Stimulated activated CD8-positive, alpha-beta memory T cell treated with anti-CD3 and anti-CD28 coated beads, Interleukin-12 subunit alpha, Interleukin-12 subunit beta, amount 100 ng/mL, for 4 hours (primary cell): ENCODE measurements at places on chromosomes 6 and 20.

DNA sequence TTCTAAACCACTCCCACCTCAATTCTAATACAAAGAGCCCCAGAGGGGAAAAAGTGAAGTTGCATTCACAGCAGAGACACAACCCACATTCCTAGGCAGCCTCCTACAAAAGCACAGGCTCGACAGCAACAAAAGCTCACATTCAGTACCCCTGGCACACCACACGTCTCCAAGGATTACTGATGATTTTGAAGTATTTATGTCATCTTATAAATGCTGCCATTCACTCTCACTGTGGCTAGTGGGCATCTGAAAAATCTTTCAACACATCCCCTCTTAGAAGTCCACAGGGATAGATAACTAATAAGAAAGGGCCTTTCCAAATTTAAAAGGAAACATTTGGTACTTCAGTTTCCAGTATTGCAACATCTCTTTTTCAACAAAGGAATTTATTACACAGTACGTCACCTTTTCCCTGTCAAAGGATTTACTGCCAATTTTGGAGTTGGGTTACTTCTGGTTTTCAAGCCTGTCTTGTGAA lies 146.7 kb downstream of the TASP1 start:
- DNase-seq, result no peak

- DNase-seq, result no peak
Measured at GRCh38 chr6:76742919-76743318, 670.5 kb upstream of the IMPG1 start.

- no peak for DNase-seq
Measured at GRCh38 chr20:10504994-10505730, 70.1 kb downstream of the SLX4IP start.

- DNase-seq, result no peak
Measured at GRCh38 chr6:126048635-126049034, 62.3 kb downstream of the TRMT11 start.

DNA sequence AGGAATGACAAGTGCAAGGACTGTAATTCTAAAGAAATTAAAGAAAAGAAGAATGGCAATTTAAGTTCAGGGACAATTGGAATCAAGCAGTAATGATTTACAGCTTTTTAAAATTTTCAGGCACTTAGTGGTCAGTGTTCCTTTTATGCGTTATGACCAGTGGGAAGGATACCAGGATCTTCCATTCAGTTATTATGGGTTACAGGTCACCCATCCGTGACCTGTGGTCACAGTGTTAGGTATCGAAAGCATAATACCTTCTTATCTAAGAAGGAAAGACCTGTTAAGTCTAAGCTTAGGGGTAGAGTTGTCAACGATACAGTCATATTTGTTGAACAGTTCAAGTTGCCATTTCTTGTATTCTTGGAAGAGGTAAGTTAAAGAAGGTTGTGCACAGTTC lies 253.8 kb downstream of the LAMA2 start:
- DNase-seq, result no peak
